Chondrocyte (in vitro differentiated cells): ENCODE measurements at places on chromosomes 11 and 22. TPM values are rescaled to one million over a fixed set of nuclear protein-coding genes. Genes with fewer than 3 reads are reported as not detected.
A peak's percentile ranks its signal among the peaks of the same experiment; 100 is the strongest.

GRCh38 chr22:42116848-42117424 lies 13.7 kb downstream of the CYP2D6 start:
- H3K36me3 ChIP-seq = peaks cover 11% of the 10 kb centered on the region
- H3K27ac ChIP-seq = no peak overlapping the region
- no peak overlapping the region for H3K4me3 ChIP-seq
- no peaks in the 10 kb centered on the region for H3K4me1 ChIP-seq
- no peaks in the 10 kb centered on the region for H3K27me3 ChIP-seq

The MPEG1 gene
- total RNA-seq = not detected in 3 replicates

DNA sequence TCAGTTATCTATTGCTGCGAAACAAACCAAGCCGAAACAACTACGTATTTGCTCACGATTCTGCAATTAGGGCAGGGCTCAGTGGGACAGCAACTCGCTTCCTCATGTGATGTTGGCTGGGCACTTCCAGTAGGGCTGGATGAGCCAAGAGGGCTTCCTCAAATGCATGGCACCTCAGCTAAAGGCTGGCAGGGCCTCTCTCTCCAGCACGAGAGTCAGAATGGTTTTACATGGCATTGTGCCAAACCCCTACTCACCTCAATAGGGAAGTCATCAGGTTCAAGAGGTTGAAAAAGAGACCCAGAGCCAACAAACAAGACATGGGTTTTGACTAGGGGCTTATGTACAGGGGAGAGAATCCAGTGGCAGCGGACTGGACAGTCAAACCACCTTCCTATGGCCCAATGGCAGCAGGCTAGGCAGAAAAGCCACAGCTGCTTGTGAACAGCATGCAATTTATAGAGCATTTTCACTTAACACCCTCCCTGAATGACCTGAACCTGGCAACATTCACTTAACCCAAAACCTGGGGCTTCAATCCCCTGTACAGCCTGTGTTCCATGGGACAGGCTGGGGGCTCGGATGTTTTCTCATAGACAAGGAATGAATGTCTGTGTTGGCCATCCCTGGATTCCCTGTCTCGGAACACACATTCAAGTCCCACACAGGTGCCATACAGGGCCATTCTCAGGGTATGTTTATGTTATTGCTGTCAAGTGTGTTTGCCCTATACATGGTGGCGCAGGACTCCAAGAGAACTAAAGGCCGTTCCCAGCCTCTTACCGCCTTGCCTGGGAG lies 154.2 kb upstream of the NAV2 start:
- no peak overlapping the region for H3K27ac ChIP-seq
- peaks cover 5% of the 10 kb centered on the region for H3K4me1 ChIP-seq
- no peaks in the 10 kb centered on the region for H3K36me3 ChIP-seq
- no peak overlapping the region for H3K4me3 ChIP-seq
- H3K27me3 ChIP-seq = peaks cover 8% of the 10 kb centered on the region

The SCN4B gene
- total RNA-seq = 0.28 to 0.42 TPM in 2 of 3 replicates, not detected in the other

DNA sequence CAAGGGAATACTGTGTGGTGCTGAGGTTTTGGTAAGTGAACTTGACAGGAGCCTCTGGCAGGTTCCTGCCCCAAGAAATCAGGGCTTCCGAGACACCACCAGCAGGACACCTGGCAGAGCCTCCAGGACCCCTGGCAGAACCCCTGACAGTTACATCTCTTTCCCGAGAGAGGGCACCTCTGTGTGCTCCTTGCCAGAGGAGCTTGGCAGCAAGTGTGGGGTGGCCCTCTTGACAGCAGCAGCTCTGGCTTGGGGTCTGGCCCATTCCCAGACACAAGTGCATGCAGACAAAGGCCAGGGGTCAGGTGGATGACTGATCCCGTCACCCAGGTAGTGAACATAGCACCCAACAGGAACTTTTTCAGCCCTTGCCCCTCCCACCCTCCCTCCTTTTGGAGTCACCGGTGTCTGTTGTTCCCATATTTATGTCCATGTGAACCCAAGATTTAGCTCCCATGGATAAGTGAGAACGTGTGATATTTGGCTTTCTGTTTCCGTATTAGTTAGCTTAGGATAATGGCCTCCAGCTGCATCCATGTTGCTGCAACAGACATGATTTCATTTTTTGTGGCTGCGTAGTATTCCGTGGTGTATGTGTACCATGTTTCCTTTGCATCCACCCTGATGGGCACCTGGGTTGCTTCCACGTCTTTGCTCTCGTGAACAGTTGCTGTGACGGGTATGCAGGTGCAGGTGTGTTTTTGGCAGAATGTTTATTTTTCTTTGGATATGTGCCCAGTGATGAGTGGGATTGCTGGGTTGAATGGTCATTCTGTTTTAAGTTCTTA lies 21.2 kb upstream of the OSBPL5 start:
- peaks cover 2% of the 10 kb centered on the region for H3K27me3 ChIP-seq
- H3K4me3 ChIP-seq = no peak overlapping the region
- H3K4me1 ChIP-seq = no peaks in the 10 kb centered on the region
- H3K36me3 ChIP-seq = no peaks in the 10 kb centered on the region
- no peak for DNase-seq
- H3K27ac ChIP-seq = no peak overlapping the region

DNA sequence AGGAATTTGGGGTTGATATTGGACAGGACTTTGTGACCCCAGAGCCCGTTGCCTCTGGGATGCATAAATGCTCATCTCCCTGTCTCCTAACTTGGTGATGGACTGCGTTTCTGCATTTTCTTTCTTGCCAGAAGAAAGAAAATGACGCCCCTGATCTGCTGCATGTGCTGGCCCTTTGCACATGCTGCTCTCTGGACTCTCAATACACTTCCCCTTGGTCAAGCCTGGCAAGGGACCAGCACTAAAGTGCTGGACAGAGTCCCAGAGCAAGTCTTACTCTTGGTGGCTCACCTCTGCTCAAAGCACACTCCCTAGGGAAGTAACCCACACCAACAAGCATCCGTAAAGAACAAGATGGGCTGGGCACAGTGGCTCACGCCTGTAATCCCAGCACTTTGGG lies 40.7 kb downstream of the MYH9 start:
- H3K27ac ChIP-seq = peak overlapping the region; percentile 93
- peaks cover 78% of the 10 kb centered on the region for H3K4me1 ChIP-seq
- H3K36me3 ChIP-seq = peaks cover 36% of the 10 kb centered on the region
- DNase-seq = no peak
- H3K27me3 ChIP-seq = no peaks in the 10 kb centered on the region

DNA sequence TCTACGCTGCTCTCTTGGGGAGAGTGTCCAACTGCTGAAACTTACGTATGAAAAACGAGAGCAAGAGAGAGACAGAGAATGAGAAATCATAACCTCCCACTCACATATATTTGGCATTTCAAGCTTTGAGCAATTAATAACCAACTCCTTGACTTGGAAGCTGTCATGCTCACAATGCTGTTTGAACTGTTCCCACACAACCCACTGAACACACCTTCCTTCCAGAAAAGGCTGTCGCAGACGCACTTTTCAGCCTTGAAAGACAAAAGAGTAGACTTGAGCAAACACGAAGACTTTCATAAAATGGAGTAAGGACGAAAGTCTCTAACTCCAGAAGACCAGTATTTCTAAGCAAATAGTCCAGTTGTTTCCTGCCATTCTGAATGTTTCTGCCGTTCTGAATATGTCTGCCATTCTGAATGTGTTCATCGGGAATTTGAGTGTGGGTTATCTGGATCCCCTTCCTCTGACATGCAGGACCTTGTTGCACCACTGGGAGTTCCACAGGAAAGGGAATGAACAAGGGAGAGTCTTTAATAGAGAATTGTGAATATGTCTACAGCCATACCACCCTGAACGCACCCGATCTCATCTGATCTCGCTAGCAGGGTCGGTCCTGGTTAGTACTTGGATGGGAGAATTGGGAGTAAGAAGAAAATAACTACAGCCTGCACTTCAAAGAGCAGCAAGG lies 86.2 kb upstream of the BARX2 start:
- H3K27me3 ChIP-seq = peaks cover 6% of the 10 kb centered on the region
- H3K27ac ChIP-seq = no peak overlapping the region
- H3K4me3 ChIP-seq = no peak overlapping the region
- peaks cover 13% of the 10 kb centered on the region for H3K4me1 ChIP-seq
- H3K36me3 ChIP-seq = no peaks in the 10 kb centered on the region

The HIKESHI gene
- 32.1 to 39.4 TPM (median 34.5 TPM) in 3 replicates for total RNA-seq

DNA sequence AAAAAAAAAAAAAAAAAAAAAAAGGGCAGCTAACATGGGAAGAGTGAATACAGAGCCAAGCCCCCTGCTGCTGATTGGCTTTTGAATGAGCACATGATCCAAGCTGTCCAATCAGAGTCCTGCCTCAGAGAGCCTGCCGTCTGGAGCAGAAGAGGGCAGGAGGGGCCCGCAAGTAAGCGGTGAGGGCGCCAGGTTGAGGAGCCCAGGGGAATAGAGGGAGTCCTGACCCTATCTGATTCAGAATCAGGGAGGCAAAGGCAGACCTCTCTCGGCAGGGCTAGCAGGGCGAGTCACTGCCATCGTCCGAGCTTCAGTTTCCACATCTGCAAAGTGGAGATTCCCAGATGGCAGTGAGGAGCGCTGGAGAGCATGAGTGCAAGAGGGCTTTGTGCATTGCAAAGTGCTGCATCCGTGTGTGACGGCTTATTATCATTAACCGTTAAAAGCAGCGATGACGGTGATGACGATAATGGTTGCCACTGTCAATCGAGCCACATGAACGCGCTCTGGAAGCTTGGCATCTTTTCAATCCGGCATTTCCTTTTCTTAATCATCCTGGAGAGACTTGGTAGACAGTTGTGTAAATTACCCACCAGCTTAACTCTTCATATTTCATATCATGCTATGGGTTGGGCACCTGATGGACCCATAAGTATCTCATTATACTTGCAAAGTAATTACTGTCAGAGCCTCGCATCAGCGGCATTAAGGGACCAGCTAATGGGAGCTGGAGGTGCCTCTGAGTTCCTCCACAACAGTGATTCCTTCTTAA lies 68.6 kb upstream of the ATXN10 start:
- H3K4me3 ChIP-seq = peak overlapping the region; percentile 31
- H3K27me3 ChIP-seq = no peaks in the 10 kb centered on the region
- peak; percentile 48 for DNase-seq

GRCh38 chr11:120231963-120232362 lies 8.0 kb upstream of the POU2F3 start:
- no peak overlapping the region for H3K4me3 ChIP-seq
- H3K36me3 ChIP-seq = no peaks in the 10 kb centered on the region
- H3K4me1 ChIP-seq = no peaks in the 10 kb centered on the region
- DNase-seq = no peak
- H3K27ac ChIP-seq = no peak overlapping the region

DNA sequence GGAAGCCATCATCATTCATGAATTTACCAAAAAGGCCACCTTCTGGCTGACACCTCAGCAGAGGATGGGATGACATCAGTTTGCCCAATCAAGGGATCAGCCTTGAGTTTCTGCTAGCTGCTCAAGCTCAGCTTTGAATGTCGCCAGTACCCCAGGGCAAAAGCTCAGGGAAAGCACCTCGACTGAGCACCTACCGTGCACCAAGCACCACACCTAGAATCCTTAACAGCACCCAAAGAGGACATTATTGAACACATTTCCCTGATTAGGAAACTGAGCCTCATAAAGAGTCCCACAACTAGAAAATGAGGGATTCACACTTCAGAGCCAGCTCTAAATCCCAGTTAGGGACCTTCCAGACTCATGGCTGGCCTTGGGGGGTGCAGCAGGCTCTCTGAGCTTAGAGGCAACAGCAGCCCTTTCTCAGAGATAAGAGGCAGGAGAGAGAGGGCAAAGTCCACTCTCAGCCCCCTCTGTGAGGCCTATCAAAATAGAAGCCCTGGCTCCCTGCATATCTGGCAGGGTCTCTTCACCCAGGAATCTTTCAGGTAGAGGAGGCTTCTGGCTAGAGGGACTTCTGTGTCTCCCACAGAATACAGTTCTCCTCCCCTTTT lies 13.4 kb upstream of the DAGLA start:
- H3K36me3 ChIP-seq = no peaks in the 10 kb centered on the region
- H3K27me3 ChIP-seq = peaks cover 21% of the 10 kb centered on the region
- no peak for DNase-seq
- H3K4me3 ChIP-seq = no peak overlapping the region
- H3K4me1 ChIP-seq = no peaks in the 10 kb centered on the region

The LZTR1 gene
- 86.4 to 103 TPM (median 87.0 TPM) in 3 replicates for total RNA-seq

The NAP1L4 gene
- 83.5 to 135 TPM (median 89.5 TPM) in 3 replicates for total RNA-seq

DNA sequence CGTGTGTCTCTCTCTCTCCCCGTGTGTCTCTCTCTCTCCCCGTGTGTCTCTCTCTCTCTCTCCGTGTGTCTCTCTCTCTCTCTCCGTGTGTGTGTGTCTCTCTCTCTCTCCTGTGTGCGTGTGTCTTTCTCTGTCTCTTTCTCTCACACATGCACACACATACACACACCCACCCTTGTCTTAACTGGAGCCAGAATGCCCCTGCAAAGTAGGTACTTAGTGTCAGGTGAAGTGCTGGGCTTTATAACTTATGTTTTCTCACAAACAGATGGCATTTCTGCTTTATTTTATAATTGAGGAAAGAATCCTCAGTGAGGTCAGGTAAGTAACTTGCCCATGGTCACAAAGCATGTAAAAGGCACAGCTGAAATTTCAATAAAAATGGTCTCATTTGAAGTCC lies 106.0 kb downstream of the CSNK2A3 start:
- no peak overlapping the region for H3K27ac ChIP-seq
- no peak for DNase-seq
- H3K27me3 ChIP-seq = no peaks in the 10 kb centered on the region

The GUCY1A2 gene
- 0.80 to 17.4 TPM (median 17.4 TPM) in 3 replicates for total RNA-seq

The DCDC1 gene
- not detected in 3 replicates for total RNA-seq

- H3K4me1 ChIP-seq = peaks cover 48% of the 10 kb centered on the region
- no peaks in the 10 kb centered on the region for H3K27me3 ChIP-seq
- H3K4me3 ChIP-seq = no peak overlapping the region
- H3K27ac ChIP-seq = no peak overlapping the region
- H3K36me3 ChIP-seq = peaks cover 62% of the 10 kb centered on the region
- DNase-seq = no peak
Observed at GRCh38 chr11:20059587-20060021, 100.7 kb downstream of the DBX1 start.

DNA sequence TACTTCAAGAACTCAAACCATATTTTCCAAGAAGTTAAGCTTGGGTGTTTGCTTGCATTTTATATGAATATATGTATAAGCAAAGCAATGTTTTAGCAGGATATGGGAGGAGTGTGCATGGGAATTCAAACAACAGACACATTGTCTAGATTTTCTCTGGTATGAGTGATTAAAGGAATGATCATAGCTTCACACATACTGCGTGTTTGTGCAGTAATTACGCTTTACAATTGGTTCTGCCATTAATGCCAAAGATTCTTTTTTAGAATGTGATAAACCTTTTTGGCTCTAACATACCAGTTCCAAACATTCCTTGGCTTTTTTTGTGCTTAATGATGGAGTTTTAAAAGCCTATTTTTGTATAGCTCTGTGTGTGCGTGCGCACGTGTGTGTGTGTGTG lies 54.0 kb downstream of the CCDC34 start:
- H3K27ac ChIP-seq = no peak overlapping the region
- peaks cover 27% of the 10 kb centered on the region for H3K4me1 ChIP-seq
- H3K27me3 ChIP-seq = no peaks in the 10 kb centered on the region
- DNase-seq = no peak

DNA sequence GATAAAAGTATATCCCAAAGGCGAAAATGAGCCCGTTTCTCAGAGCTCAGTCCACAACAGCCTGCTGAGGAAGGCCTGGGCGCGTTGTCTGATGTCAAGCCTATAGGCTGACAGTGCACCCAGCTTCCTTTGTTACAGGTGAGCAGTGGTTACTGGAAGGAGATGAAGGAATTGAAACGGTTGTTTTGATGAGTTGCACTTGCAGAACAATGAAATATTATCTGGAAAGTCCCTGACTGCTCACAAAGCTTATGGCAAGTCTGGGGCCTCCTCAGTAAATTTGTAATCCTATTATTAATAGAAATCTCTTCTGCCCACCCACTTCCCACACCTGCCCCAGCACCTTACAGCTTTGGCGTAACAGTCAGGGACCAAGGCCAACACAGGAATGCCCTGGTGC lies 77.8 kb downstream of the C11orf91 start:
- H3K27ac ChIP-seq = no peak overlapping the region
- no peaks in the 10 kb centered on the region for H3K36me3 ChIP-seq
- H3K4me1 ChIP-seq = peaks cover 20% of the 10 kb centered on the region
- no peak for DNase-seq
- no peaks in the 10 kb centered on the region for H3K27me3 ChIP-seq

The CYP2D6 gene
- total RNA-seq = 0.75 to 1.7 TPM (median 0.95 TPM) in 3 replicates

The KLHDC7B gene
- total RNA-seq = 0.34 to 7.2 TPM (median 6.3 TPM) in 3 replicates
